Urinary bladder (tissue), 4 donors: ENCODE measurements at places on chromosomes 12 and 14. TPM values are rescaled to one million over a fixed set of nuclear protein-coding genes. Genes with fewer than 3 reads are reported as not detected.

Gene CLEC1B
- not detected for total RNA-seq

DNA sequence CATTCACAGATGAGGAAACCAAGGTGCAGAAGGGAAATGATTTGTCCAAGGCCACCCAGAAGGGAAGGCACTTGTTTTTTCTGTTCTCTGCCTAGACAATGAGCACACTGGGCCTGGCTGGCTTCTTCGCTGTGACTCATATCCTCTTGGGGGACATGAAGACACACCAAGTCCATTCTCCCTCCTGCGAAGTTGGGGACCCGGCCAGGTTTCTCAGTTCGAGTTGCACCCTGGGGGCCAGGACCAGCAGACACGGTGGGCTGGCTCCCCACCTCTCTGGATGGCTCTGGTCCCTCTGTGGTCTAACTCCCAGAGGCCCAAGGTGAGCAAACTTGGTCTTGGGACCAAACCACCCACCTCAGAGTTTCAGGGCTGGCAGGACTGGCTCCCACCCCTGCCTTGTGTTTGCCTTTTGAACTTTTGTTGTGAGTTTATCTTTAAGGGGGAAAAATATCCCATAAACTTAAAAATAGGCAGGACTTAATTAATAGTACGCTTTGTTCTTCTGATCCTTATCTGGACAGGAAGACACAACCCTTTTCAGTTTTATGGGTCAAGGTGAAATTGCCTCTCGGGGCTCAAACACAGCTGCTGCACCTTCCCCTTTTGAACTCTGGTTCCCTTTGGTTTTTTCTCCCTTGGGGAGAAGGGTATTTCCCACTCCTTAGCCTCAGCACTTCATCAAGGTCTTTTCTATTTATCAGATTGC lies 9.0 kb upstream of the MLEC start:
- no peak for DNase-seq

GRCh38 chr14:100268591-100269207 lies 29.8 kb downstream of the YY1 start:
- no peak for DNase-seq

- DNase-seq: no peak
These were observed 9.2 kb upstream of the HIP1R start for GRCh38 chr12:122825773-122826724.

Gene LHX5
- not detected for total RNA-seq

DNA sequence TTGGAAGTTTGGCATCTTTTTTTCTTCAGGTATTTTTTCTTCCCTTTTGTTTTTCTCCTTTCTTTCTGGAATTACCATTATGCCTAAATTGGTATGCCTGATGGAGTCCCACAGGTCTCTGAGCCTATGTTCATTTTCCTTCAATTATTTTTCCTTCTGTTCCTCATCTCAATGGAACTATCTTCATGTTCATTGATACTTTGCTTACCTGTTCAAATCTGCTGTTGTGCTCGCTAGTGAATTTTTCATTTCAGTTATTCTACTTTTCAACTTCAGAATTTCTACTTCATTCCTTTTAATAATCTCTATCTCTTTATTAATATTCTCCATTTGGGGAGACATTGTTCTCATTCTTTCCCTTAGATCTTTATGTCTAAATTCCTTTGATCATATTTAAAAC lies 15.4 kb upstream of the USP30 start:
- no peak for DNase-seq

Gene AEBP2
- 77.0 TPM for total RNA-seq

GRCh38 chr14:105849933-105850626 lies 323.7 kb downstream of the TMEM121 start:
- DNase-seq: no peak

DNA sequence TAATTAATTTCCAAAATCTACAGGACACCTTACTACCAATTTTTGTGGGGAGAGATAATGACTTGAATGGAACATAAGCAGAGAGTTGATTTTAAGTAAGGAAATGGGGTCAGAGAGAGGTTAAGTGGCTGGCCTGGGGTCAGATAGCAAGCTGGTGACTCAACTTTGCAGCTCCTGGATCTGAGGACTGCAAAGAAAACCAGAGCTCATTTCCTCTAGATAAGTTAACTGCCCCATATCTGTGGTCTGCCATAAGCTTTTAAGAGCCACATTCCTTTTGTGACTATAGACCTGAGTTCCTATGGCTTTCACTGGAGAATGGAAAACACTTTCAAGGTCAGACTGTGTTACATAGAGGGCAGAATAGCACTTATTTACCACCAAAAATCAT lies 201.2 kb upstream of the PRICKLE1 start:
- DNase-seq: no peak

DNA sequence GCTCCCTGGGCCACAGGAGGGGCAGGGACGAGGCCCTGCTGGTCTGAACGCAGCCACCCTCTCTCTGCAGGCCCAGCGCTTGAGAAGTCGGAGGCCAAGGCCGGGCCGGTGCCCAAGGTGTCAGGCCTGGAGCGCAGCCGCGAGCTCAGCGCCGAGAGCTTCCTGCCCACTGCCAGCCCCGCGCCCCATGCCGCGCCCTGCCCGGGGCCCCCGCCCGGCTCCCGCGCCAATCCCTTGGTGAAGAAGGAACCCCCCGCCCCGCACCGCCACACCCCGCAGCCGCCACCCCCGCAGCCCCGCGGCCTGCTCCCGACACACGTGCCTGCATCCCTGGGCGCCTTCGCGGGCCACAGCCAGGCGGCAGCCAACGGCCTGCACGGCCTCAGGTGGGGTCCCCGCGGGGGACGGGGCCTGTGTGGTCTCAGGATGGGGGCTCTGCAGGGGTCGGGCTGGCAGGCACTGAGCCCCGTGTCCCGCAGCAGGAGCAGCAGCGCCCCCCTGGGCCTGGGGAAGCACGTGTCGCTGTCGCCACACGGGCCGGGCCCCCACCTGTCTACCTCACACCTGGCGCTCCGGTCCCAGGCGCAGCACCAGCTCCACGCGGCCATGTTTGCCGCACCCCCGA lies 40.4 kb downstream of the LRCOL1 start:
- DNase-seq: no peak

Gene NGB
- total RNA-seq: not detected

Gene GPR65
- 2.5 TPM for total RNA-seq

DNA sequence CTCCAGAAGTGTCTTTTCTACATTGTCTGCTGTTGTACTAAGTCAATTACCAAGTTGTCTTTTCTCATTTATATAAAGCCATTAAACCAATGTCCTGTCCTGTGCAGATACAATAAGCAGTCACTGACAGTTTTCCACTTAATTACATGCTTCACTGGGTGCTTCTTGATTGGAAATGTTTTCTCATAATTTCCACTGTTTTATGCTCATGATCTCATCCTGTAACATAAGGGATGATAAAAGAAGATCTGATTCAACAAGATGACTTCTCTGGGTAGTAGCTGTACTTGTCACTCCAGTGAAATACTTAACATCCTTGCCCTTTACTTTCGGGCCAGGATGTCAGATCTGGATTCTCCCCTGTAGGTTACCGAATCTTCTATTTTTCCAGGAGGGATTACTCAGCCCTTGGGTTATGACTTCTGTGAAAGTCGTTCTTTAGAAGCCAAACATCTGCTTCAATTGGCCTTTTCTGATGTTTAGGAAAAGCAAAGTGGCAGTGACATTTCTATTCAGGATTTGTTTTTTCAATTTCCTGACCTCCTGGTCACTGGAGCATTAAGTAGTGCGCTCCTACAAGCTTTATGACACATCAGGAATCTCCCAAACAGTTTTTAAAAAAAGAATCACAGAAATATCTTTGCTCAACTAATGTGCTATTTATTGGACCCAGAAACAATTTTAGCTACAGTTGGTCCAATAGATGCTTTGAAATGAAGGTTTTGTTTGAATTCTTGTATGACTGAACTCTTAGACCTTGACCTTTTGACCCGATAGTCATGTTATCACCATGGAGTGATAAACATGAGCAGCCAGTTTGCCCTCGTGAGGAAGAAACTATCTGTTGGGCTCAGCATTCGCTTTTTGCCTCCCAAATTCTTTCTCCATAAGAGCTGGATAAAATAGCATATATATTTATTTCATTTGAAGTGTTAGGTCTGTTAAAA lies 234.5 kb upstream of the SSTR1 start:
- DNase-seq: no peak

DNA sequence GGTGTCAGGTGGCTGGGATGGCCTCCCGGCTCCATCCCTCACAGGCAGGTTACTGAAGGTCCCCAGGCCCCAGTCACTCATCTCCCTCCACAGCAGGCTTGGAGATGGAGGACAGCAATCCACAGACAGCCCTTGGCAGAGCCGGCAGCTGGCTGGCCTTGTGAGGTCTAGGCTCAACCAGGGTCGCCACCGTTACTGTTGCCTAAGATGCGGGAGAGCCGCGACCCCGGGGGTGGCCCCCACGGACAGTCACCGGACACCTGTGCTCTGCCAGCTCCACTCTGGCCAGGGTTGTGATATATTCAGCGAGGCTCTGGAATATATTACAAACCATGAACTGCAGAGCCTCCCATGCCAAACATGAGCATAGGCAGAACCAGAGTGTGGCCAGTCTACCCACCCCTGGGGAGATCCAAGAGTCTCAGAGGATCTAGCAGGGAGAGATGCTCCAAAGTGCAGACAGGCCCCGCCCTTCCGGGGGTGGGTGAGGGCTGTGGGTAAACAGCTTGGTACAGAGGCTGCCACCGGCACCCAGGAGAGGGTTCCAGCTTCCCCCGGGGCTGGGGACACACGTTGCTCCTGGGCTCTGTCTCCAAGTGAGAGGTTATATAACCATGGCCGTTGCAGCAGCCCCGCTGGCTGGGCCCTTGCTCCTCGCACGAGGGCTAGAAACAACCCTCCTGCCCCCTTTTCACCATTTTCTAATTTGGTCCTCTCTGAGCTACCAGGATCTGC lies 55.9 kb upstream of the DIO3 start:
- DNase-seq: no peak

GRCh38 chr14:67536087-67536486 lies 3.0 kb downstream of the PLEKHH1 start:
- no peak for DNase-seq

GRCh38 chr14:84144166-84144565 lies 1385.8 kb upstream of the FLRT2 start:
- DNase-seq: no peak

- no peak for DNase-seq
These were observed 6.7 kb upstream of the CACNA2D4 start for GRCh38 chr12:1924996-1925683.

GRCh38 chr12:19005257-19005801 lies 124.2 kb upstream of the PLEKHA5 start:
- no peak for DNase-seq

DNA sequence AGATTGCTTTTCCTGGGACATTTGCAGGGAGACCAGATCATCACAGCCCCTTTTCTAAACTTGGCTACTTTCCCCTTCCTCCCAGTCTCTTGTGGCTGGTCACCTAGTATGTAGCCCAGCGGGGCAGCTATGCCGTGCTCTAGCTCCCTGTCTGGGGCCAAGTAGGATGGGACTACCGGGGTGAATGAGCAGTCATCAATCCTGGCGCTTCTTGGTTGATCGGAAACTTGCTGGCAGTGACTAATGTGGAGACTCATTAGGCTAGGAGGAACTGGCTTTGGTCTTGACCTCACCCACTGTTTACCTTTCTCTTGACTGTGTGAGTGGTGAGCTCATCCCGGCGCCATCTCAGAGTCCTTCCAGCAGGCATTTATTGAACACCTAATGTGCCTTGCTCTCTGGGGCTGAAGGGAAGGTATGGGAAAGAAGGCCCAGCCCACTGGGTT lies 15.9 kb downstream of the PLEKHG3 start:
- DNase-seq: no peak

GRCh38 chr12:125132698-125133400 lies 67.6 kb downstream of the AACS start:
- DNase-seq: no peak

- DNase-seq: no peak
These were observed 347.9 kb downstream of the BCAT1 start for GRCh38 chr12:24600996-24601395.

DNA sequence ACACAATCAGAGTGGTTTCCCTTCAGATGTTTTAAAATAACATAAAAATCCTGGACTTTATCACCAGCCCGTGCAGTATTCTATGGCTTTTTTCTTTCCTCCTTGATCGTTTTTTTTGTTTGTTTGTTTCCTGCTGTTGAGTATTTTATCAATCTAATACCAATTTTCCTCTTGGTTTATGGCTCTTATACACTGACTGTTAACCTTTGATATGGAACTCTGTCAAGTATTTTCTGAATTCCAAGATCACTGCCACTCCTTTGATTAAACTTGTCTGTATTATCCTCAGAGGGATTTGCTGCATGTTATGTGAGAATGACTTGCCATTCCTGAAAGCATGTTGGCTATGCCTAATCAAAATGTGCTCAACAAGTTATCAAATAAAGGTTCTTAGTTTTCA lies 88.4 kb downstream of the PELI2 start:
- no peak for DNase-seq

DNA sequence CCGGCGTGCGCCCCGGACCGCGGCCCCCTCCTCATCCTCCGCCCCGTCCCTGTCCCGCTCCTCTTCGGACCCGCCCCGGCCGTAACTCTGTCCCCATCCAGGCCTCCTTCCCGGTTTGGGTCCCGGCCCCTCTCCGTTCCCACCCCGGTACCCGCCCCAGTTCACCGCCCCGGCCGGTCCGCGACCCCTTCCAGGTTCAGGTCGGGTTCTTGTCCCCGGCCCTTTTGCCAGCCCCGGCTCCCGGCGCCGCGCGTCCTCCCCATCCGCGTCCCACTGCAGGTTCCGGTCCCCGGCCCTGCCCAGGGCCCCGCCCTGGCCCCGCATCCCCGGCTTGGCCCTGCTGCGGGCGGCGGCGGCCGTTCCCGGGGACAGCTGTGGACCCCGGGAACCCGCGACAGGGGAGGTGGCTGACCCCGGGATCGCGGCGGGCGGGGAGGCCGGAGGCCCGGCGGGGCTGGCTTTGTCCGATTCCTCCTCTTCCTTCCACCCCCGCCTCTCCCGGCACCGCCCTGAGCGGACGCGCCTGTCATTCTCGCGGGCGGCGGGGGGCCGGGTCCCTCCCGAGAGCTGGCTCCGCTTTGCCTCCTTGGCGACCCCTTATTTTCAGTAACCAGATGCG lies 601 bp downstream of the KLC1 start:
- DNase-seq: no peak

- no peak for DNase-seq
These were observed 2.5 kb upstream of the LPAR5 start for GRCh38 chr12:6638305-6638704.

DNA sequence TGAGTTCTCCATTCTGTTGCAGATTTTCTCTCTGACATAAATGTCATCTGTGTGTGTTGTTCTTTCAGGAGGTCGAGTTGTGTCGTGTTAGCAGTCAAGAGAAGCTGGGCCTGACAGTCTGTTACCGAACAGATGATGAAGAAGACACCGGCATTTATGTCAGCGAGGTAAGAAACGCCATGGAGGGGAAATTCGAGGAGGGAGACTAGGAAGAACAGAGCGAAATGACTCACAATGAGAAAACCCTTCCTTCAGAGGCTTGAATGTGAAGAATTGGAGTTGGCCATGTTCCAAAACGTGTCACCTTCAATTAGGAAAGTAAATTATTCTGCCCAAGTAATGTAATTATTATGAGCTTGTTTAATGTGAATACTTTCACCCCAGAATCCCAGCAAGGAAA lies 364.5 kb downstream of the PDZRN4 start:
- no peak for DNase-seq

DNA sequence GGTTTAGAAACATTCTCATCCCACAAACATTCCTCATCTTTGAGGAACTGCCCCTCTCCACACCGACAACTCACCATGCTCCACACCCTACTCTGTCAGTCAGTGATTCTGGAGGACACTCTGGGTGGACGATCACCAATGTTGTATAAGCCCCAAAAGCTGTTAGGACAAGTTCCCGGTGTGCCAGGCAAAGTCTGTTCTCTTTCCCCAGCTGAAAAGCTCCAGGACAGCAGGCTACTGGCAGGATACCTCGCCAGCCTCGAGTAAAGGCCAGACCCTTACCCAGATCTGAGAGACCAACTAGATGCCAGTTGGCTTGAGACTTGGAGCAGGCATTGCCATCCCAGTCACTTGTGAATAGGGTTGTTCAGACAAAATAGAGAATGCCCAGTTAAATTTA lies 12.0 kb downstream of the KRT5 start:
- DNase-seq: no peak
